ENCODE measurements at places on chromosomes 6 and 20.

DNA sequence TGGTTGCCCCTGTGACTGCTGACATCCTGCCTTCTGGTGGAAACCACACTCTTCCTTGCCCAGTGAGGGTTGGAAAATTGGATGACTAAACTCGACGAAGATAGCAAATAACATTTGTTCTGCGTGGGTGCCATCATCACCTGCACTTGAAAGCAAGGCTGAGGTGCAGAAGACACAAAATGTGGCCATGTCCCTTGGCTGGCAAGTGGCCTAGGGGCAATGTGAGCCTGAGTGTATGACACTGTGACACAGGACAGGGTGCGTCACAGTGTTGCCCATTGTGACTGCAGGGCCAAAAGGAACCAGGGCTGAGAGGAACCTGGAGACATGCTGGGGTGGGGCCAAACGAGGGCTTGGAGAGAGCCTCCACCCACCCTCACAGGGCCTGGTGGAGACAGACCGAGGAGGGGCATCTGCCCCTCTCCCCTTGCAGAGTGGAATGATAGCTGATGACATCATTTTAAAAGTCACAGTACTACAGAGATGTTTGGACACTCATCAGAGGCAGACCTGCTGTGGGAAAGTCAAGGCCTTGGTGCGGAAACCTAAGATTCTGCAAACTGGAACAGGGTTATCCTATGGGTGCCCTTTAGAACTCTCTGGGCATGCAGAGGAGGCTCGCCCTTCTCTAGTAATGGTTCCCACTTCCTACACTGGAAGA, 12.8 kb upstream of the HLA-F start:
- DNase-seq: no peak

- no peak for DNase-seq
Observed at GRCh38 chr6:20681243-20681684, 147.0 kb downstream of the CDKAL1 start.

DNA sequence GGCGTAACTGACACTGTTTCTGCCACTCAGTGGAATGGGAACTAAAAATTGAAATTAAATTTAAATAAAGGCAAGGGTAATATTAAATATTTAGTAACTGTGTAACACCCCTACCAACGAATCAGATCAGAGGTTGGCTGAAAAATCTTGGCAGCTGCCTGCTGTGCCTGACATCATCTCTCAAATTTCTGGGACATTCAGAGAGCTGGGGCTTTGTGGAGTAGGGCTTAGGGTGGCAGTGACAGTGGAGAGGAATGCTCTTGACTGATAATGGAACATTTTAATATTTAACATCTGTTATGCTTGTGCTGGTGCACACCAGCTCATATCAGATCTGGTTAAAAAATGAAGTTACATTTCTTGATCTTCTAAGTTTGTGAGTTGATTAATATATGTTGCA, 62.2 kb downstream of the RFPL4B start:
- no peak for DNase-seq

- DNase-seq: no peak
Observed at GRCh38 chr6:157332813-157333212, 9.5 kb upstream of the TMEM242 start.

GRCh38 chr6:48959251-48960060, 503.6 kb downstream of the MMUT start:
- DNase-seq: no peak

DNA sequence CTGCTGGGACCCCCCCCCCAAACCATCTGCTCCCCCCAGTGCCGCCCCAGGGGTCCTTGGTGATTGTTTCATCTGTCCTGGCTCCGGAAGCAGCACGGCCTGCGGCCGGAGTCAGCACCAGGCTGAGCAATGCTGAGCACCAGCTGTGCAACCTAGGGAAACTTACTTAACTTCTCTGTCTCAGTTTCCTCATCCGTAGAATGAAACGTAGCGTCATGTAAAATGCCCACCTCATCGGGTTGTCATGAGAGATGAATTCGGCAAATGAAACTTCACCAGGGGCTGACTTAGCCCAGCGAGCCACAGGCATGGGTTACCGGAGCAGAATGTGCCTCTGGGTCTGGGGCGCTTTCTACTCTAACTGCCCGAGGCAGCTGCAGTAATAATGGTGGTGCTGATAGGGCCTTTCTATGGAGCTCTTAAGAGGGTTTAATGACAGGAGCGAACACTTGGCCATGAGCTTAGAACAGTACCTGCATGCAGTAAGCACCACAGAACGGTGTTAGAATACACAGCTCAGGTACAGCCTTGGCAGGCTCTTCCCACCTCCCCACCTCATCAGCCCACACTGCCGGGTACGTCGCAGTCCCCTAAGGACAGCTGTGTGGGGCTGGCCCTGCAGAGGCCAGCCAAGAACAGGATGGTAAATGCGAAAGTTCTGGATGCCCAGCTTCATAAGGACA, 1.7 kb downstream of the THBS2 start:
- DNase-seq: no peak

GRCh38 chr6:2966347-2966746, 5.0 kb downstream of the SERPINB6 start:
- DNase-seq: no peak

GRCh38 chr6:11207199-11207968, 25.1 kb downstream of the NEDD9 start:
- no peak for DNase-seq
